ENCODE measurements at places on chromosomes 11 and 22.

- peak; percentile 62 for DNase-seq
These were observed 3.0 kb downstream of the C11orf68 start for GRCh38 chr11:65915821-65916251.

DNA sequence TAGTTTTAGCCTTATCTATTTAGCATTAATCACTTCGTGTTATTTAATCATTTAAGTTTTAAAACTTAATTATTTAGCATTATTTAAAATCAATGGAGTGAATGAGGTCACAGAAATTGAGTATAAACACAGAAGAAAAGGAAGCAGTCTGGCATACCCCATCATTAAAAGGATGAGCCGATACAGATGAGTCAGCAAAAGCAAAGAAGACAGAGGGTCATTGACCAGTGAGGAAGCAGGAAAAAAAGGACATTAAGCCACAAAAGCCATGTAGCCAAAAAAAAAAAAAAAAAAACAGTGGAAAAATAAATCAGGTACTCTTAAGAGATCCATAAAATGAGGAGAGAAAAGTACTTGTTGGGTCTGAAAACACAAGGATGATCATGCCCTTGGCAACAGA lies 71.5 kb downstream of the TYR start:
- no peak for DNase-seq

DNA sequence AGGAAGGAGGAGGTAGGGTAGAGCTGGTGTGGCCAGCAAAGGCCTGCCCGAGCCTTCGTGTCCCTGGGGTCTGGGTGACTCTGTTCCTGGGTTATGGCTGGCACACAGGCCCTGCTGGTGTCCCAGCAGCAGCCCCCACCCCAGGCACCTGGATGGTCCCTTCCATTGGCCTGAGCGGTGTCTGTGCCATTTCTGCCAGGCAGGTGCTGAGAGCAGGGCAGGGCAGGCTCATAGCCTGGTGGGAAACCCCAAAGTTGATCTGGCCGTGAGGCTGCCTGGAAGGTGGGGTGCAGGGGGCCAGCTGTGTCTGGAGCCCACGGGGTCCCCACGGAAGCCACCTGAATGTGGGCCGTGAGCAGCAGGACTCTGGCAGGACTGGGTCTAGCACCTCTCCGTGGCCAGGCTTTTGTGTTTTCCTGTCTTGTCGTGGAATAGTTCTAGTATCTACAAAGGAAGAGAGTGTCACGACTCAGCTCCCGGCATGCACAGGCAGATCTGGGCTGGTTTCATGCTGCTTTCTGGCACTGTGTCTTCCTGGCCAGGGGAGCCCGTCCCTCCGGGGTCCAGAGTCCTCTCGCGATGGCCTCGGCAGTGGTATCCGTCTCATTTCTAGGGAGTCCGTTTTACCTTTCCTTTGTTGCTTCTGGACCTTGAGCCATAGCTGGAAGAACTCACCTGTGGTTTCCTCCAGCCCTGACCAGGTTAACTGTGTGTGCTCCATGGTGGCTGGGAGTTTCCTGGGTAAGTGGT lies 83.7 kb downstream of the KCNQ1 start:
- DNase-seq = no peak

DNA sequence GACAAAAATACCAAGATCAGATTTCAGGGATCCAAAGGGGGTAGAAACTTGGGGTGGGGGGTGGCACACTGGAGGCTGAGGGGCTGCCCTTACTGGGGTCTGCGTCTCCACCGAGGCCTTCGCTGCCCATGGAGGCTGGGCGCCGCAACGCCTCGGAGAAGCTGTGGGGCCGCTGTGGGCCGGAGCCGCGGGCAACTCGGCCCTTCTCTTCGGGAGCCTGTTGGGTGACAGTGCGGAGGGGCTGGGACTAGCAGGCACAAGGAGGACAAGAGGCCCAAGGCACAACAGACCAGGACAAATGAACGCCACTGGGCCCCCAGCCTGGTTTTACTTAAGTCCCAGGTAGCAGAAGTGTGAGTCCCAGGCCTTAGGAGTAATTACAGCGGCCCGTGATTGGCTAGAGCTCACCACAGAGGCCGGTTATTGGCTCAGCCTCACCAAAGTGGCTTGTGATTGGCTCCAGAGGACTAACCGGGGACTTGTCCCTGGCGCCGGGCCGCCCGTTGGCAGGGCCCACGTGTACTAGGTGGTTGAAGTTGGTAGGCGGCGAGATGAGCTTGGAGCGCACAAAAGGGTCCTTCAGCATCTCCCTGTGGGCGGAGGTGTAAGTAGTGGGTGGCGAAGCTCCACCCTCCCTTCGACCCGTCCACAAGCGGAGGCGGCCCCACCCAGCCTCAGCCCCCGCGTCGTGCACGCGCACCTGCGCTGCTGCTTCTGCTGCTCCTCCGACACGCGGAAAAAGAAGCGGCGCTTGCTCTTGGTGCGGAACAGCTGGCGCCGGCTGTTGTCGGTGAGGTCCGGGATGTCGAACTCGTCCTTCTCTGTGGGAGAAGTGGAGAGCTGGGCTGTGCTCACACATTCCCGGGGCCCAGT lies 16.5 kb upstream of the MEN1 start:
- DNase-seq = no peak

- no peak for DNase-seq
These were observed 4.5 kb downstream of the POLDIP3 start for GRCh38 chr22:42610186-42610585.

- no peak for DNase-seq
These were observed 303.6 kb downstream of the KIRREL3 start for GRCh38 chr11:126696982-126697381.

DNA sequence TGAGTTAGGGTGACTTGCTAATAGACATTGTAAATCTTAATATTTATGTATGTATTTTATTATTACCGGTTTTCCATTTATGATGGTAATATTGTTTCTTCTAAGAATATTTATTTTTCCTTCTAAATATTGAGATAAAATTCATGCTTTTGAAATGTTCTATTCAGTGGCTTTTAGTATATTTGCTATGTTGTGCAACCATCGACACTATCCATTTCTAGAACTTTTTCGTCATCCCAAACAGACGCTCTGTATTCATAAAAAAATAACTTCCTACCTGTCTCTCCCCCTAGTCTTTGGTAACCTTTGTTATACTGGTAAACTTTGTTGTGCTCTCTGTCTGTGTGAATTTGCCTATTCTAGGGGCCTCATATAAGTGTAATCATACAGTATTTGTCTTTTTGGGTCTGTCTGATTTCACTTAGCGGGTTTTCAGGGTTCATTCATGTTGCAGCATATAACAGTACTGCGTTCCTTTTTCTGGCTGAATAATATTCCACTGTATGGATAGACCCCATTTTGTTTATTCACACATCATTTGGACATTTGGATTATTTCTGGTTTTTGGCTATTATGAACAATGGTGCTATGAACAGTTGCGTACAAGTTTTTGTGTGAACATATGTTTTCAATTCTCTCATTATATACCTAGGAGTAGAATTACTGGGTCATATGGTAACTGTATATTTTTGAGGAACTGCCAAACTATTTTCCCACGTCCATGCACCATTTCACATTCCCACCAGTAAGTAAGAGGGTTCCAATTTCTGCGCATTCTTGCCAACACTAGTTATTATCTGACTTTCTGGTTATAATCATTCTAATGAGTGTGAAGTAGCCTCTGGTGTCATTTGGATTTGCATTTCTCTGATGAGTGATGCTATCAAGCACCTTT lies 15.9 kb downstream of the NEAT1 start:
- DNase-seq = no peak

DNA sequence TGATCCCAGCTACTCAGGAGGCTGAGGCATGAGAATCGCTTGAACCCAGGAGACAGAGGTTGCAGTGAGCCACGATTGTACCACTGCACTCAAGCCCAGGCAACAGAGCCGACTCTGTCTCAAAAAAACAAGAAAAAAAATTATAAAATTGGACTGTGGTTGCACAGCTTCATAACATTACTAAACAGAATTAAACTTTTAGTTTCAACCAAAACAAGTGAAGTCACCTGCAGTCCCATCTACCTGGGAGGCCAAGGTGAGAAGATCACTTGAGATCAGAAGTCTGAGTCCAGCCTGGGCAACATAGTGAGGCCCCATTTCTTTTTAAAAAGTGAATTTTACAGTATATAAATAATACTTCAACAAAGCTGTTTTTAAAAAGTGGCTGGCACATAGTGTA lies 47.8 kb upstream of the CD5 start:
- no peak for DNase-seq

- DNase-seq = no peak
These were observed 473.8 kb downstream of the OPCML start for GRCh38 chr11:133058501-133058900.

- no peak for DNase-seq
These were observed 7.0 kb downstream of the RASSF7 start for GRCh38 chr11:567629-568292.

- DNase-seq = no peak
These were observed 35.5 kb upstream of the ST14 start for GRCh38 chr11:130124096-130124495.

DNA sequence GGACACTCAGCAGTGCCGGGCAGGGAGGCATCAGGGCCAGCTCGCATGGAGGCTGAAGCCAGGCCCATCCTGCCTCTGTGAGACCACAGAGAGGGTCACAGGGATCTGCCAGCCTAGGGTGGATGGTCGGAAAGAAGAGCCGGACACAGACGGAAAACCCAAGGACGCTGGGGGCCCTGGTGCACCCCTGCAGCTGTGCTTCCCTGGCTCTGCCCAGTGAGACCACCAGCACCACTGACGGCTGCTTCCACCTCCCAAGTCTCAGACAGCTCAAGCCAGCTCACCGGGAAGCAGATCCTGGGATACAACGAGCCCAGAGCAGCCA lies 42.2 kb downstream of the SHISAL1 start:
- no peak for DNase-seq

- DNase-seq = no peak
These were observed 43.9 kb downstream of the RELT start for GRCh38 chr11:73420136-73420535.

- no peak for DNase-seq
These were observed 174.1 kb downstream of the MN1 start for GRCh38 chr22:27627444-27627833.

DNA sequence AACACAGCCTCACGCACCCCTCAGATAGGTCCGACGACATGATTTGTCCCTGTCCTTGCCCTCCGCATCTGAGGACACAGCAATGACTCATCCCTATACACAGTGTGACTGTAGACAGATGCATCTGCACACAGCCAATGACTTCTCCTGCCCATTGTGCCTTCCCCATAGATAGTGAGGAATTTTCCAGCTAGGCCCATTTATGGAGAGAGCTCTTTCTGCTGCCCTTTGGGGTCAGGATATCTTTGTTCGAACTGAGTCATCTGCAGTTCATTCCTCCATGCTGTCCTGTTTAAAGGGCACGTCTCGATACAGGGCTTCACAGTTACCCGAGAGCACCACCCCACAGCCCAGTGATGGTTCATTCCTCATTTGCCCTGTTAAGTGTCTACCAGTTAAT lies 96.7 kb downstream of the LARGE1 start:
- DNase-seq = no peak

- DNase-seq = no peak
These were observed 18.4 kb downstream of the ASCL2 start for GRCh38 chr11:2252018-2252417.

DNA sequence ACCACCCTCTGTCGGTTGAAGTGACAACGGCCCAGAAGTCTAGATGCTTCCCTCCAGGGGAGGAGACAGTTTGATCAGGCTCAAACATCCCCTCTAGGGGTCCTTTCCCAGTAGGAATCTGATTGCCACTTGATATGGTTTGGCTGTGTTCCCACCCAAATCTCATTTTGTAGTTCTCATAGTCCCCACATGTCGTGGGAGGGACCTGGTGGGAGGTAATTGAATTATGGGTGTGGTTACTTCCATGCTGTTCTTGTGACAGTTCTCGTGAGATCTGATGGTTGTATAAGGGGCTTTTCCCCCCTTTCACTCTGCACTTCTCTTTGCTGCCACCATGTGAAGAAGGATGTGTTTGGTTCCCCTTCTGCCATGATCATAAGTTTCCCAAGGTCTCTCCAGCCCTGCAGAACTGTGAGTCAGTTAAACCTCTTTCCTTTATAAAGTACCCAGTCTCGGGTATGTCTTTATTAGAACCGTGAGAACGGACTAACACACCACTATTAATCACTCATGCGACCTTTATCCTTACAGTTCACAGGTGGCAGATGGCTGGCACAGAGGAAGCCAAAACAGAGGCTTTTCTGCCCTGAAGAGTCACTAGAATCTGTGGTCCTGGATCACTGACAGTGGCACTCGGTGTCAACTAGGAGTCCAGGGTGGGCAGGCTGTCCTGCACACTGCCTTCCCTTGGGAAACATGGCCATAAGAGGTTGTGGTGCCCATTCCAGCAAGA lies 21.6 kb downstream of the ASPHD2 start:
- no peak for DNase-seq

DNA sequence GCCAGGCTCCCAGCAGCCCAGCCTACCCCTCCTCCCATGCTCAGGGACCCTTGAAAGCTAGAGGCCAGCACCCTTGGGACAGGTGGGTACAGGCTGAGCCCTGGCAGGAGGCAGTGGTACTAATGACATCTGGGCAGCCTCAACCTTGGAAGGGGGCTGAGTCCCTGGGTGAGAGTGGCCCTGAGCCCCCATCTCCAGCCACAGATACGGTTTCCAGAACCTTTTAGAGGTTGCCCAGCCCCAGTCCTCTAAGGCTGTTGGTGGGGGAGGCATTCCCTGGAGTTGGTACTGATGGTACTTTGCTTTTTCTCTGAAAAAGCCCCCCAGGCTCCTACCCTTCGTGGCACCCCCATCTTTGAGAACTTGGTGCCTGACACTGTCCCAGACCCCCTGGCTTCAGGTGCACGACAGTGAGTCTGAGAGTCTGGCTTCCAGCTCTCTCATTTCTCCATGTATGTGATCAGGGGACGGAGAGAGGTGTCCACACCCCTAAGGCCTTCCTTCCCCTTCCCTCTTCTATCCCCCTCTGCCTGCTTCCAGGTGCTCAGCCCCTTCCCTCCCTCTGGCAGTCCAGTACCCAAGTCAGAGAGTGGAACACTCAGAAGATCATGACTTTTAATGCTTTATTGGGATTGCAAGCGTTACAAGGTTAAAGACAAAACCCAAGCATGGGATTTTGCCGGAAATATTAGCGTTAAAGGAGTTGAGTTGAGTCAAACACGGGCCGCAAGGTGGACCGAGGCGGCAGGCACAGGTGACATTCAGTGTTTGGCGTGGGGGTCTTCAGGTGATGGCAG lies 10.5 kb downstream of the IGF2 start:
- no peak for DNase-seq
